Neural crest cell (in vitro differentiated cells): ENCODE measurements at places on chromosomes 6 and 20. TPM values are rescaled to one million over a fixed set of nuclear protein-coding genes. Genes with fewer than 3 reads are reported as not detected.

Gene BMP2
- 0.58 and 0.84 TPM in 2 replicates for total RNA-seq

Gene LY6G6C
- 1.2 TPM in 2 replicates for total RNA-seq

Gene TMC2
- not detected in 2 replicates for total RNA-seq

GRCh38 chr20:33693289-33693688 lies 7.1 kb upstream of the E2F1 start:
- DNase-seq, result no peak

GRCh38 chr20:9332791-9333479 lies 181.5 kb upstream of the LAMP5 start:
- no peak for DNase-seq

- DNase-seq, result no peak
Observed at GRCh38 chr20:58251979-58252591, 23.6 kb upstream of the ANKRD60 start.

Gene LSM14B
- total RNA-seq, result 97.1 TPM in 2 replicates

Gene MDFI
- total RNA-seq, result 64.2 and 65.8 TPM in 2 replicates

- DNase-seq, result no peak
Observed at GRCh38 chr20:59232618-59233017, 67.8 kb upstream of the EDN3 start.

GRCh38 chr6:91781946-91782345 lies 1195.1 kb upstream of the MAP3K7 start:
- peak; percentile 3 for DNase-seq
